ENCODE measurements at places on chromosomes 7 and 10.
A peak's percentile ranks its signal among the peaks of the same experiment; 100 is the strongest.

GRCh38 chr7:29401769-29402168 is 161.9 kb upstream of the PRR15 start:
- DNase-seq = no peak

GRCh38 chr7:127619681-127620405 is 1.9 kb upstream of the PAX4 start:
- peak; percentile 20 for DNase-seq

DNA sequence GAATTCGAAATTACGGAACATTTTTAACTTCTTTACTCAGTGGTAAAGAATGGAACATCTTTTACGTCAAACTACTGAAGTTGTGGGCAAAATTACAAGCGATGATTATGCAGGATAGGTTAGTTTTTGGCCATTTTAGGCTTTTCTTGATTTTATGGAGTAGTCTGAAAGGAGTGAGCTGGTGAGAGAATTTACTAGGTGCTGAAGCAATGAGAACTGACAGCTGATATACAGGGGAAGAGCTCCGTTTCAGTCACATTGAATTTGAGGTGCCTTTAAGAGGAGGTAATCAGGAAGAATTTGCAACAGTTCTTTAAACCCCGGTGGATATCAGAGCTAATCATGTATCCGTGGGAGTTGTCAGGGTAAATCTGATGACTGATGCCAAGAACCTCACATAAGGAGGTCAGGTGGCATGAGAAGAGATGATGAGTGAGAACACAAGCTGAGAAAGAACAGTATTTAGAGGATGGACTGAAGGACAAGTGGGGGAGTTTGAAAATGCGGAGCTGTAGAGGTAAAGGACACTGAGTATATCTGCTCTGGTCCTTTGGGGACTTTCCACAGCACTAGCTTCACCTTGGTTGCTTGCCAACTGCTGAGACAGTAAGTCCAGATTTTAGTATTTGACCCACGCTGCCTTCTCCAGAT is 104.3 kb downstream of the AHR start:
- DNase-seq = no peak

DNA sequence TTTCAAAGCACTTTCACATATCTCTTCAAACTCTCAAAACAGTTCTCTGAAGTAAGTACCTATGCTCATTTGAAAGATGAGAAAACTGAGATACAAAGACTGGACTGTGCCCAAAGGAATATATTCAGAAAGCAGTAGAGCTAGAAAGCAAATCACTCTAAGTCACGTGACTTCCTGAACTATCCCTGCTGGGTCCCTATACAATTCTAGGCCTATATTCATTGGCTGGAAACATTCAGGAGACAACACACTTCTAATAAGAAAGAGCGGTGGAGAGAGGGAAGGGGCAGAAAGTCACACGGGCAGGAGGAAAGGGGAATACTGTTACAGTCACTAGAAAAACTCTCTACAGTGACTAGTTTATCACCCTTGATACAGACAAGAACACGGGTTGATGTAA is 140.0 kb downstream of the CHCHD3 start:
- DNase-seq = no peak

DNA sequence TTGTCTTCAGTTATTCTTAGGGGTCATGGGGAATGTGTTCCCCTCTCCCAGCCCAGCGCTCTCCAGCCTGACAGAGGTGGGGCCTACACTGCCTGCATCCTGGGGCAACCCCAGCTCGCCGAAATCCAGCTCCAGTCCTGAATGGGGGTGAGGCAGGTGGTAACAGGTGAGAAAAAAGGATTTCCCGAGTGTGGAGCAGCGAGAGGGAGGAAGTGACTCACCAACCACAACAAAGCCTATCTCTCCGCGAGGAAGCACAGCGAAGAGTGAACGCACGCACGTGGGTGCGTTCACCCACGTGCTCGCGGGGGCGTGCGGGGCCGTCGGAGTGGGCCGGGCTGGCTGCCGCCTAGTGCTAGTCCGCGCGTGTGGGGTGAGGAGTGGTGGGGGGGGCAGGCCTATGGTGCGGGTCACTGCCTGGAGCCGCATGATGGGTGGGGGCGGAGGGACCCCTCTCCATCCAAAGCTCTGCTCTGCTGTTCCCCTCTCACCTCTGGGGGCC is 855 bp upstream of the PALD1 start:
- DNase-seq = peak; percentile 35

- DNase-seq = no peak
Measured at GRCh38 chr10:42975558-42976340, 101.1 kb upstream of the RET start.

DNA sequence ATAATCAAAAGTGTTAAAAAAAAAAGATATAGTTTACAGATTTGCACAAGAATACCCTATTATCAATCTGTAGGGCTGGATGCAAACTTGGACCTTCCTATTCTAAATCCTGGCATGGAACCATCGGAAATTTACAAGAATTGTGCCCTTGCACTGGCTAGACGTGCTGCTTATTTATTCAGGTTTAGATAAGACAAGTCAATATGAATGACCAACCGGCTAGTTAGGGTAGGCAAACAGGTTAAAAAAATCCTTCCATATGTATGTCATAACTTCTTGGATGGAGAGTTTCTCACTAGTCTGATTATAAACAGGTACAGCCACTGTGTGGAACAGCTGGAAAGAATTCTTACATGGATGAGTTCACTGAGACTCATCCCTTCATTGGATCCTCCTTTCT is 41.4 kb downstream of the PKD1L1 start:
- no peak for DNase-seq

GRCh38 chr7:72444026-72444776 is 32.1 kb upstream of the CALN1 start:
- no peak for DNase-seq

DNA sequence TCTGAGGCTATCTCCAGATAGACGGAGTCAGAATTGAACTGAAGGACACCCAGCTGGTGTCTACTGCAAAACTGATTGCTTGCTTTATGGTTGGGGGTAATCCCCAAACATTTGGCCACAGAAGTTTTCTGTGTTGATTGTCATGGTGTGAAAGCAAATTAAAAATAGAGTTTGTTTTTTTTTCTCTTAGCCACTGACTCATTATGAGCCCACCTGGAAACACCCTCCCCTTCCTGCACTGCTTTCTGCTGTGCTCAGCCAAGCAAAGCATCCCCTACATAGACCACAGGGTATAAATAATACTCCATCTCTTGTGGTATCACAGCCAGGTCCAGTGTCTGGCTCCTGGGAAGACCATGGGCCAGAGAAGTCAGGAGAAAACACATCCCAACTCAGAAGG is 6.5 kb upstream of the VWC2 start:
- no peak for DNase-seq

- no peak for DNase-seq
Measured at GRCh38 chr10:47346581-47347302, 1.4 kb upstream of the RBP3 start.

DNA sequence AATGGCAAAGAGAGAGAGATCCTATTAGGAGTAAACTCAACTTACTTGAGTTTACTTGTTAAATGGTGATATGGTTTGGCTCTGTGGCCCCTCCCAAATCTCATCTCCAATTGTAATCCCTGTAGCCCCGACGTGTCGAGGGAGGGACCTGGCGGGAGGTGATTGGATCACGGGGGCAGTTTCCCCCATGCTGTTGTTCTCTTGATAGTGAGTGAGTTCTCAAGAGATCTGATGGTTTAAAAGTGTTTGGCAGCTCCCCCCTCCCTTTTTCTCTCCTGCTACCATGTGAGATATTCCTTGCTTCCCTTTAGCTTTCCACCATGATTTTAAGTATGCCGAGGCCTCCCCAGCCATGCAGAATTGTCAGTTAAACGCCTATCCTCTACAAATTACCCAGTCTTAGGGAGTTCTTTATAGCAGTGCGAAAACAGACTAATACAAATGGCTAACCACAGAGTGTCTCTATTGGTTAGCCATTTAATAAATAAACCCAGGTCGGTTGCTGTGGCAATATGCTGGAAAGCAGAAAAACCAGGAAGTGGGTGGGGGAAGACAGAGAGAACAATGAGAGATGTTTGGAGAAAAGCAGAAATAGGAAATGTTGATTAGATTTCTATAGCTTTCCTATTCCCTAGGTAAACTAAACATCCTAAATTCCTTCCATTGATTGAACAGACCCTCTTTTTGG is 3.0 kb upstream of the STMP1 start:
- no peak for DNase-seq

GRCh38 chr10:60281792-60282353 is 107.8 kb downstream of the ANK3 start:
- DNase-seq = no peak

- no peak for DNase-seq
Measured at GRCh38 chr10:96650958-96651357, 64.1 kb upstream of the TM9SF3 start.

DNA sequence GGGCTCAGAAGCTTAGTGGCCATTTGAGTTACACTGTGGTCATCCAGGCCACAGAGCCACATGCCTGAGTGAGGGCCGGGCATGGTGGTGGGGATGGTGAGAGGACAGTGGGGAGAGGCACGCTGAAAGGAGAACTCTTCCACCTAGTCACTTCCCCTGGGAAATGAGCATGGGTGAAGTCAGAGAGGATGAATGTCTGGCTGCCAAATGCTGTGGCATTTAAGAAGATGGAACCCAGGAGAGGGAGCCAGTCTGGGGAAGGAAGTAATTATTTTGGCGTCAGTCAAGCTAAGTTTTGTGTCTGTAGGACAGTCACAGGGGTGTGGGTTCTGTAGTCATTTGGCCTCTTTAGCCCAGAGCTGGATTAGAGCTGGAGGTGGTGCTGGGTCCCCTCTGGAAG is 86.0 kb upstream of the PODXL start:
- DNase-seq = peak; percentile 91

- no peak for DNase-seq
Measured at GRCh38 chr7:157675427-157675927, 338.7 kb downstream of the DNAJB6 start.

- DNase-seq = peak; percentile 59
Measured at GRCh38 chr7:44380831-44381493, 55.6 kb upstream of the CAMK2B start.

- no peak for DNase-seq
Measured at GRCh38 chr7:117946151-117946633, 73.0 kb upstream of the CTTNBP2 start.
